ENCODE measurements at places on chromosomes 2 and 18.

GRCh38 chr2:176562359-176563078 is 293.3 kb downstream of the MTX2 start:
- no peak for DNase-seq

- DNase-seq = peak; percentile 93
These were observed at the start of gene CABYR for GRCh38 chr18:24138789-24139616. Gene CABYR, plus strand, starts transcription at chr18:24139062. Its CDS starts 4,053 bp downstream, at chr18:24143115.

DNA sequence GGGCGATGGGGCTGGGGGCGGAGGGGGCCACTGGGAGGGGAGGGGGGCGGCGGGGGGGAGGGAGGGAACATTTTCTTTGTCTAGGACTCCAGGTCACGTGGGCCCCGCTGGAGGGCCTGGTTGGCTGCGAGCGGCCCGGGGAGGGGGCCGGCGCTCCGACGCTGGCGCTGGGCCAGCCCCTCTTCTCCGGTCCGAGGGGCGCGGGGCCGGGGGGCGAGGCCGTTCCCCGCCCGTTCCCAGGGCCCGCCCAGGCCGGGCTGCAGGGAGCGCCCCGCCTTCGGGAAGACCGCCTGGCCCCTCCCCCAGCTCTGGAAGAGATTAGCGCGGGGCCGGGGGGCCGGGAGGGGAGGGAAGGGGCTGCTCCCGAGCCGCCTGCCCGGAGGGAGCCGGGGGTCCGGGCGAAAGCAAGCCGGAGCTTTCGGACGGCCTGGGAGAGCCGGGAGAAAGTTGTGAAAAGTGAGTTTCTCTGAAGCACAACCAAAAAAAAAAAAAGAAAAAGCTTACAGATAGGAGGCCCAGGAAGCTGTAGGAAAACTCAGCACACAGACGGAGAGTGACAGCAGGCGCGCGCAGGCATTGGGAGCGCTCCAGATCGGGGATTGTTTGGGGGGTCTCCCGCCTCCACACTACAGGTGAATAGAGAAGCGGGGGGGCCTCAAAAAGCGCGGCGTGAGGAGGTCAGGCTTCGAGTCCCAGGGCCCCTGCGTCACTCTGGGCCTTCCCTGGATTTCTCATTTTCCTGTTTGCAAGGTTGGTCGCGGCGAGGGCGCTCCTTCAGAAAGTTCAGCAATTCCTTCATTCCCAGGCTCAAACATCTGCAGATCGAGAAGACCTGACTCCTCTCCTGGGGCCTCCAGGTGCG is 84.1 kb upstream of the POMC start:
- DNase-seq = no peak

- no peak for DNase-seq
These were observed 29.7 kb downstream of the C2orf42 start for GRCh38 chr2:70161069-70161534.

GRCh38 chr2:159124931-159125467 is 156.6 kb downstream of the TANC1 start:
- no peak for DNase-seq

- DNase-seq = no peak
These were observed 14.7 kb upstream of the PUM2 start for GRCh38 chr2:20365249-20365817.

GRCh38 chr2:42095923-42096408 is 48.1 kb downstream of the PKDCC start:
- no peak for DNase-seq

DNA sequence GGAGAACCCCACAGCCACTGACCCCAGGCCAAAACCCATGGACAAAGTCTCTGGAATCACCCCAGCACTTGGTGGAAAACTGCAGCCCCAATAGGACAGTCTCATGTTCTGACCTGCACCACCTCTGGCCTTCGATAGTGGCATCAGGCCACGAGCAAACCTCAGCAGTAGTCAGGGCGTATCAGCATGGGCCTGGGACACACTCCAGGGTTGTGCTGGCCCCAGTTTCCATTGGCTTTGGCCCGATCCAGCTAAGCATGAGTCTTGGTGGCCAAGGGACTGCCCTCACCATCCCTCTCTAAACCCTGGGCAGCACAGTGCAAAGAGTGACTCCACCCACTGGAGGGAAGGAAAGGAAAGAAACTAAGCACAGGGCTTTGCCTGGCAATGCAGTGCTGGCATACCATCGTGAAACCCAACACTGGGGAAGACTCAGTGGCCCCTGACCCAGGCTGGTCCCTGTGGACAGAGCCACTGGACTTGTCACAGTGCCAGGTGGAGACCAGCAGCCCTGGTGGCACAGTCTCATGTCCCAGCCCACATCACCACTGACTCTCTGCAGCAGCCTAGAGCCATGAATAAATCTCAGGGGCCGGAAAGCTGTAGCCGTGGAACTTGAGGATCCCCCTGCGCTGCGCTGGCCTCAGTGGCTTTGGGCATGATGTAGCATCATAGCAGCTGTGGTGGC is 46.3 kb downstream of the ZNF519 start:
- DNase-seq = no peak

DNA sequence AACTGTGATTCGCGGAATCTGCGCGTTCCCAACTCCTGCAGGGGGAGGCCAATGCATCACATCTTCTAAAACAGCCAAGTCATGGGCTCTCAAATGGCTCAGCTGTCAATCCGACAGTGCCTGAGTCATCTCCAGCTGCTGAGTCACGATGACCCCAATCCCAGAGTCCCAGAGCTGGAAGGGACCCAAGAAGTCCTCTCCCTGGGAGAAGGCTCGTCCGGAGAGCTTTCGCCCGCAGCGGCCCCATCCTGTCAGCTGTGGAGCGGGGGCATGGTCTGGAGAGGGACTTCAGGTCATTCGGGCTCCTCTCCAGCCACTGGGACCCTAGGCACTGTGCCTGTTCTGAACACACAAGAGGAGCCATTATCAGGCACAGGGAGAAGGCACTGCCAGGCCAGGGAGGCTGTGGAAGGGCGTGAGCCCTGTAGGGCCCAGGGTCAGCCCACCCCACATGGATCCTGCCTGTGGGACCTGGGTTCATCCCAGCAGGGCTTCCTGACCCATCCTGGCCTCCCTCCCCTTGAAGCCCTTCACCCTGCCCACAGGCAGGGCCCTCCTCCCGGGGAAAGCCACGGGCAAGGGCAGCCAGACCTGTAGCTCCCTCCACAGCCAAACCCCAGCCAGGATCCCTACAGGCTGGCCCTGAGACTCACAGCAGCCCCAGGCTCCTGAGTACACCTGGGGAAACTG is 47.6 kb upstream of the GPC1 start:
- DNase-seq = no peak

GRCh38 chr2:86204458-86204857 is 5.2 kb downstream of the MRPL35 start:
- DNase-seq = peak; percentile 31

- DNase-seq = no peak
These were observed 3.2 kb downstream of the SNED1 start for GRCh38 chr2:241001413-241002274.

DNA sequence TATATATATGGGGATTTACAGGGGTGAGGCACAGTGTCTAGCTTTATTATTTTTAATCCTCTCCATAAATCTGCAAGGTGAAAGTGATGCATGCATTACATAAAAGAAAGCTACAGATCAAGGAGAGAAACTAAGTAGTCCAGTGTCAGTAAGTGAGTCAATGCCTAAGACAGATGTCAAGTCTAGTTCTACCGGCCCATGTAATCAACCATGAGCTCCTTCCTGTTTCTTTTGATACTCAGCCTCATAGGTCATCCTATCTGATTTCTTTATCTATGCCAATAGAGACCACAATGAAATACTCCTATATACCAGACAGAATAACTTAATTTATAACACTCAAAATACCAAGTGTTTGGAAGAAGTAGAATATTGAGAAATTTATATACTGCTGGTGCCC is 20.2 kb upstream of the GYPC start:
- no peak for DNase-seq

Measured in esophagus muscularis mucosa (tissue), 4 donors.